ENCODE measurements at places on chromosomes 4 and X.

DNA sequence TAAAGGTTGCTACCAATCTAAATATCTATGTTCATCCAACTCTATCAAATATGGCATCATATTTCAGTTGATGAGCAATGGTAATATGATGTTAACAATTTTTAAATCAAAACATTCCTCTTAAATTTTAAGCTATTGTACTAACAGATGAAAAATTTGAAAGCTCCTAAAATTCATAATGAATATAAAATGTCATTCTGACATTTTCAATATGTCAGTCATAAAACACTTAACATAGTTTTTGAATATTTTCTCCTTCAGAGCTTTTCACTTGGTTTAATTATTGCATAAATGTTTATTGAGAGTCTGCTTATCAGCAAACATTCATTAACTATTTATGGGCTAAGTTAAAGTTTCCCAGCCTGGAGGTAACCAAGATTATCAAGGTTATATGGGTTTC is 11.8 kb downstream of the ARSJ start:
- DNase-seq: no peak

DNA sequence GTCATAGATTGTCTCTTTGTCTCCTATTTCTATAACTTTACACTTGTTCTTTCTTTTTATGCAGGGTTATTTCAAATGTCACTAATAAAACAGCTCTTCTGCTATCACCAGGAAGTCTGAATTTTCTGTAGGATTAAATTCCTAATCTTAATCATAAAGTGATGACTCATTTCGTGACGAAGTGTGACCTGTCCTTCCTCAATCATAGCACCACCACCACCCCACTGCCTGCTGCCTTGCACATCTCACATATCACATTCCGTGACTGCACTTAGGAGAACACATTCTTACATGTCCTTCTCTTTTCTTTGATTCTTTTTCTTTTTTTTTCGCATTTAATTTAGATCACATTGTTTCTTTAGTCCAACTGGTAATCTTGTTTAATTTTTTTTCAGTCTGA is 57.7 kb upstream of the UGT2B7 start:
- no peak for DNase-seq

GRCh38 chr4:1465173-1466033 is 59.2 kb upstream of the NKX1-1 start:
- DNase-seq: no peak

DNA sequence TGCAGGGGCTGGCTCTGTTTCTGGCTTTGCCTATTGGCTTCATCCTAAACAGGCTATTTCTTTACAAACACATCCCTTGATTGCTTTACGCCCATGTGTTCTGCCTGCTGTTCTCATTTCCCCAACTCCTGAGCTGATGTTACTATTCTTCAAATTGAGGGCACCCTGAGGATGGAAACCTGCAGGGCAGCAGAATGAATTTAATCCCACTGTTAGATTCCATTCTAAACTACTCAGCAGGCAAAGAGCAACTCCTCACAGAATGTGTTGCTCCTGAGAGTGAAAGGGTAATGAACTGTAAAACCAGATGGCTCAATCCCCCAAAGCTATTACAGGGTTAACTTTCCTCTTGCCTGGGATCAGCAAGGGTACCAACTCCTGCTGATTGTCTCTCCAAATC is 75.7 kb downstream of the ANKRD50 start:
- DNase-seq: no peak

- no peak for DNase-seq
Observed at GRCh38 chrX:123753656-123754350, 21.0 kb upstream of the THOC2 start.

DNA sequence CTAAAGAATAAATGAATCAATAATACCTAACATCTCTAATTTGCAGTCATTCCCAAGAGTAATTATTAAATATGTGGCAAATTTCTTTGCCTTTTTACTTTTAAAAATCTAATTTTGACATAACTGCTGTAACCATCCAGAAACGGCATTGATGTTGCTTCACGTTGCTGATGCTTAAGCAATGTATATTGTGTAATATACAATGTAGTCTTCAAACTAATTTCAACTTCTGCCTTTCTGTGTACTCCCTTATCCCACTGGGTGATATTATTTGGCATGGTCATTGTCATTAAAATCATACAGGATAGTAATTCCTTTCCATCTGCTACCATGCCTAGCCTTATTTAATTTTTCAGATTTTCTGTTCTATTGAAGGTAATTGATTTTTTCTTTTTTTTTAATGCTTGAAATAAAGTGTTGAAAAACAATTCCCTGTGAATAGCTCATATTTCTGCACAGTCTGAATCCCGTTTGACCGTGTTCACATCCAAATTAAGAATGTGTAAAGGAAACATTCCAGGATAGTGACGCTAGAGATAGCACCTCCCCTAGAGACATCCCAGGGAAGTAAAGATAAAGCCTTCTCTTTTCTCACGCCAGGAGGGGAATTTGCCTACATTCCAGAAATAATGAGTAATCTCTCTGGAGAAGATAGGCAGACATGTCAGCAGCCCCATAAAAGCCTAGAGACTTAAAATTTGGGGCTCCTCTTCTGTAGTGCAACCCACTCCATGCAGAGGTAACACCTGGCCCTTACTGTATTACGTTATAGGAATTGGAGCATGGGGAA is 8.6 kb downstream of the FAM200B start:
- DNase-seq: no peak

GRCh38 chrX:23749576-23749975 is 6.5 kb upstream of the ACOT9 start:
- no peak for DNase-seq

- DNase-seq: no peak
Observed at GRCh38 chr4:127307996-127308395, 324.8 kb upstream of the INTU start.

GRCh38 chrX:31435592-31435991 is 363.8 kb upstream of the FTHL17 start:
- no peak for DNase-seq

GRCh38 chr4:69984030-69984443 is 11.7 kb upstream of the STATH start:
- DNase-seq: no peak

- DNase-seq: no peak
Observed at GRCh38 chr4:10619220-10619619, 65.3 kb downstream of the CLNK start.

GRCh38 chrX:48883729-48884128 is 13.8 kb downstream of the TIMM17B start:
- DNase-seq: no peak

GRCh38 chrX:153620576-153620975 is 21.6 kb upstream of the CCNQ start:
- no peak for DNase-seq

Measured in right atrium auricular region (tissue), 2 donors.